Cortex of kidney (tissue), 1 donor: ENCODE measurements at places on chromosomes 7 and 10.

DNA sequence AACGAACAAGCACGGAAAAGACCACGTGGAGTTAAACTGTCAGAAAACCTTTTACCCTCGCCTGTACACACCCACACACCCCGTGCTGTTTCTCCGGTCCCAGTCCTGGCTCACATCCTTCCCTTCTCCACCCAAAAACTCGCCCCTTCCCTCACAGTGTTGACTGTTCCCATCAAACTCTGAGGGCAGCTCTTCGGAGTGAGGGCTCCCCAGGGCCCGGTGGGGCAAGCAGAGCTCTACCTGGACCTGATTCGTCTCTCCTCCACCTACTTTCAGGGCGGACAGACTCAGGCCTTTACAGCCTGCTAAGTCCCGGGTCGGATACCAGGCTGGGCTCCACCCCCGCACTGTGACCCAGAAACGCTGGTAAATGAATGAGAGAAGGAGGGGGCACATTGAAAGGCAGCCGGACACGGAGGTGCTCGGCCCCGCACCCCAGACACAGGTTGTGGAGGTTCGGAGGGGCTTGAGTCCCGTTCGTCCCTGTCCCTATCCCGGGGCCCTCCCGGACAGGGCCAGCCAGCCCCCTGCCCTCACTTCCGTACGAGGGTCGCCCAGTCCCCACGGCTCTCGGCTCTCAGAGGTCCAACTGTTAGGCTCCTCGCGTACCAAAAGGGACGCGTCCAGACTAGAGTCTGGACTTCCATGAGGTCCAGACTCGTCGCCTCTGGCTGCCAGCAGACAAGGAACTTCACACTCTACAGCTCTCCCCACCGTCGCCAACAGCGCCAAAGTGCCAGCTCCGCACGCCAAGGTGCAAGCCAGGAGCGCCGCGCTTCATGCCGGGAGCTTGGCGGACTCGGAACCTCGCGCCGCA is 31.7 kb upstream of the ASL start:
- no peak for DNase-seq

GRCh38 chr10:49119746-49120145 is 4.4 kb upstream of the VSTM4 start:
- no peak for DNase-seq

DNA sequence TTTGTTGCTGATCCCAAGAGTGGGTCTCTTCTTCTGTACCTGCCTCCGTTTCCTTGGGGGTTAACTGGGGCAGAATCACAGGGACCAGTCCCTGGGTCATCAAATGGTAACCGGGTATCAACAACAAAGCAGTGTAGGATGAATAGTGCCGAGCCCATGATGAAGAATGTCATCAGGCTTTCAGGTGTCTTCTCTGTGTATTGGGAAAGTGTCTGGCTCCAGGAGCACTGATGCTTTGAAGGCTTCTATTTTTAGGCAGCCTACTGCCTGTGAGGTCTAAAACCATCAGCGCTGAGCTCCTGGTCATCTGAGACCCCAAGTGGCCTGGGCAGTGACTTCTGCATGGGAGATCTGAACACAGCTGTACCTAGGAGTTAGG is 48.2 kb upstream of the SHH start:
- no peak for DNase-seq

GRCh38 chr7:5177060-5177459 is 13.0 kb upstream of the WIPI2 start:
- no peak for DNase-seq

- DNase-seq = no peak
Measured at GRCh38 chr7:104908636-104909035, 105.4 kb upstream of the KMT2E start.

DNA sequence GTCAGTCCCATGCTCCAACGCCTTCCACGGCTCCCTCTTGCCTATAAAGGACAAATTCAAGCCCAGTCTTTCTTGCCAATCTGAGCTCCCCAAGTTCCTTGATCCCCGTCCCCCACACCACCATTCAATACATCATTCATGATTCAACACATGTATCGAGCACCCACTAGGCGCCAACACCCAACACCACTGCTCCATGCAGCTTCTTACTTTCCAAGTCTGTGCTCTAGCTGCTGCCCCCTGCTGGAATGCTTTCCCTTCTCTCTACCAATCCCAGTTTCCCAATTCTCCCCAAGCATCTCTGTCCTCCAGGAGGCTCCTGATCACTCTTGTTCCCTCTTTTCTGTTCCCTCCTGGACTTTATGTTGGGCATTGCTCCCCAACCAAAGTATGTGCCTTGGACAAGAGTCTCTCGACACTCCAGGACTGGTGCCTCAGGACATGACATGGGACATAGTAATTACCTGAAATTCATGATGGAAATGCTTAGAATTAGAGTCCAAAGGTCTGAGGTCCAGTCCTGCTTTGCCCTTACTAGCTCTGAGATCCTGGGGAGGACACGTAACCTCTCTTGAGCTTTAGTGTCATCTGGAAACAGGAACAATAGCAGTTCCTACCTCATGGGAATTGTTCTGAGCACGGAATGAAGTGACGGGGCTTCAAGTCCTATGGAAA is 172.7 kb downstream of the NEURL1 start:
- DNase-seq = no peak

GRCh38 chr7:157712666-157713235 is 375.9 kb downstream of the DNAJB6 start:
- no peak for DNase-seq

DNA sequence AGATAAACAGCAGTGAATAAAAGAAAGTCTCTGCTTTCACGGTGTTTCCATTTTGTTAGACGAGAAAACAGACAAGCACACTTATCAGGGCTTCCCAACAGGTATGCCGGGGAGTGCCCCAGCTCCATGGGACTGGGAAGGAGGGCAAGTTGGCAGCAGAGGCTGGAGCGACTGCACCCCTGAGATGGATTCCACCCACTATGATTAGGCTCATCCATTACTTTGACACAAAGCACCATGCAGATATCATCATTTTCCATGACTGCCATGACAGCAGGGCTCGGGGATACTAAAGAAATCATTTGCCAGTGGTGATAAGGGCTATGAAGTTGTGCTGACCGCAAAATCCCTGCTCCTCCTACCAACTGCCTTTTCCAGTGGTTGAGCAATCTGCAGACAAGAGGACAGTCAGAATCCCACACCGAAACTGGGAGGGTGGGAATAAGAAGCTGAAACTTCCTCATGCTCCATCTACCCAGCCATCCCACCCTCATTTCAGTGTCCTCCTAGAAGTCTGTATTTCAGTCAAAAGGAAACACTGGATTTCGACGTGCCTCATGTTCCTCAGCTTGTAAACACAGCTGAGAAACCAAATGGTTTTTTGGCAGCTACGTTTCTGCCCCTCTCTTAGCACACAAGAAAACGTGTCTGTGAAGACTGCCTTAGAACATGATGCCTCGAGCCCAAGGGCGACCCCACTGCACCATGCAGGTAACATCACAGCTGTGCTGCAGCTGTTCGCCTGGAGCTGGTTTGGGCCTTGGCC is 15.5 kb downstream of the CREB3L2 start:
- no peak for DNase-seq

GRCh38 chr7:21338728-21339164 is 89.1 kb upstream of the SP4 start:
- no peak for DNase-seq

GRCh38 chr7:91567081-91568012 is 303.1 kb downstream of the FZD1 start:
- no peak for DNase-seq

DNA sequence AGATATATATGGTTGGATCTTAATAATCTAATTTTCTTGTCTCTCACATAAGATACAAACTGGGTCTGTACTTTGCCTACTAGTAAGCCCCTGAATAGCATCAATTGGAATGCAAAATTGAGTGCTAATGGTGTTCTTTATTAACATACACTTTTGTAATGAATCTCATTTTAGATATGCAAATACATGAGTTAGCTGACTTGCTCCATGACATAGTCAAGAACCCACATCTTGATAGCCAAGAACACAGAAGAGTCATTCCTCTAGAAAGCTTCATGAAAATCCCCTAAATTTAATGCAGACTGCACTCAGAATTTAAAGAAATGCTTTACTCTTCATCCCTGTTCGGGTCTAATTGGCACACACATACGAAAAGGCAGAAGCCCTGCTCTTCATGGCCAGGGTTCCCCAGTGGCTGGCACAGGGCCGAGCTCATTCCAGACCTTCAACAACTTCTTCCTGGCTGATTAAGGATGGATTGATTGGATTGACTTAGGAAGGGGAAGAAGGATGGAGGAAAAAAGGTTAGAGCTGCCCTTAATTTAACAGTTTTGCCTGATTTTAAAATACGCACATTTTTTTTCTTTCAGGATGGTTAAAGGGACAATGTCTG is 431.1 kb upstream of the KLF6 start:
- DNase-seq = no peak

DNA sequence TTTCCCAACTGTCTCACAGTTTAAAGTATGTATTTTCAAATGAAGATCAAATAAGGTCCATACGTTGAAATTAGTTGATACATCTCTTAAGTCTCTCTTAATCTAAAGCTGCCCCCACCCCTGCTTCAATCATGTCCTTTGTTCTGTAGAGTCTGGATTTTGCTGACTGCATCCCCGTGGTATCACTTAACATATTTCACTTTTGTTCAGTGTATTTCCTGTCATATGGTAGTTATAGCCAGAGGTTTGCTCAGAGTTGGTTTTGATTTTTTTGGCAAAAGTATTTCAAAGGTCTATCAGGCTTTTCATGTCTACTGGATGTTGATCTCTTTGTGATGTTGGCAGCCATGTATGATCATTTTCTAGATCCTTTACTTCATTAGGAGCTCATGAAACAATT is 54.4 kb upstream of the ARID5B start:
- DNase-seq = no peak

GRCh38 chr7:152754075-152754730 is 5.3 kb upstream of the ACTR3B start:
- no peak for DNase-seq

DNA sequence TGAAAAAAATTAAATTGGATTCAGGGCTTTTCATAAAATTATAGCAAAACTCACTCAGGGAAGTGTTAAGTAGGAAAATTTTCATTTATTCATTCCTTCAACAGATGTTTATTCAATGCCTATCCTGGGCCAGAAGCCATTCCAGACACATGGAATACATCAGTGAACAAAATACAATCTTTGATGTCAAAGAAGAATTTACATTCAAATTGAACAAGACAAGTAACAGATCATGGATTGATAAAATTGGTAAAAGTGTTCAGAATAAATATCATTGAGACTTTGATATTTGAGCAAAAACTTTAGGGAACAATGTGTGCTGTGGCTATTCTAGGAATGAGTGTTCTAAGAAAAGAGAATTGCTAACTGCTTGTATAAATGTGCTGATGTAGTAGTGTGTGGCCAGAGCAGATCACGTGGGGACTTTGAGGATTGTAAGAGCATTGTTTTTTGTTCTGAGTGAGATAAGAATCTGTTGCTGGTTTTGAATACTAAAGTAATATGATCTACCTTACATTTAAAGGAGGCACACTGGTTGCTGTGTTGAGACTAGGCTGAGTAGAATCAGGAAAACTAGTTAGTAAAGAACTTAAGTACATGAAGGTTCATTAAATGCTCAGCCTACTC is 957.2 kb downstream of the PCDH15 start:
- no peak for DNase-seq

GRCh38 chr10:95561864-95562177 is 650 bp upstream of the SORBS1 start:
- DNase-seq = no peak

- DNase-seq = no peak
Measured at GRCh38 chr10:130485236-130485957, 349.2 kb downstream of the GLRX3 start.

DNA sequence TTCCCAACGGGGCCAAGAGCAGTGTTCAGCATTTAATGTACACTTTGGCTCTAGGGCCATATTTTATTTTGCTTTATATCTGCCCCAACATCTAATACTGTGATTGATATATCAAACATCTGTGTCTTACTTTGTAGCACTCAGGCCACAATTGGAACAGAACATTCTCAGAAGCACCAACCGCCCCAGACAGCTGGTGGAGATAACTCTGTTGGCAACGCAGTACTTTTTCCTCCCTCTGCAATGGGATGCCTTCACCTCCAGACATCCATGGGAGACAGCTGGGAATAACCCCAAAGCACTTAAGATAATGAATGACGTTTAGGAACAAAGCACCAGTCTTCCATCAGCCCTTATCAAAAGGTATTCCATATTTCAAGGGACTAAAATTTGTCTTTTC is 57.4 kb downstream of the PIP4K2A start:
- DNase-seq = no peak

DNA sequence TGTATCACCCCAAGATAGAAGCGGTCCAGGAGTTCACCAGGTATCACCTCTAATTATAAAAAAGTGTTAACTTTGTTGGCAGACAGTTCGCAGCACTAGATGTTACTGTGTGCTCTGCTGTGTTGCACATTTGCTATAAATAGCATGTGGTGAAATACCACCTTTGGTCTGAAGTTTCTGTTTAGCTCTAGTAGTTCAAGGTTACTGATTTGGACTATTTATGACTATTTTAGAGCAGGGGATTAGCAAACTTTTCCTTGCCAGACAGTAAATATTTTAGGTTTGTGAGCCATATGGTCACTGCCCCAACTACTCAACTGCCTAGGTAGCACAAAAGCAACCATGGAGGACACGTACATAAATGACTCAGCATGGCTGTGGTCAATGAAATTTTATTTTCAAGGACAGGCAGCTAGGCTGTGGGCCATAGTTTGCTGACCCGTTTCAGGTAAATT is 16.5 kb downstream of the DENND10 start:
- no peak for DNase-seq

DNA sequence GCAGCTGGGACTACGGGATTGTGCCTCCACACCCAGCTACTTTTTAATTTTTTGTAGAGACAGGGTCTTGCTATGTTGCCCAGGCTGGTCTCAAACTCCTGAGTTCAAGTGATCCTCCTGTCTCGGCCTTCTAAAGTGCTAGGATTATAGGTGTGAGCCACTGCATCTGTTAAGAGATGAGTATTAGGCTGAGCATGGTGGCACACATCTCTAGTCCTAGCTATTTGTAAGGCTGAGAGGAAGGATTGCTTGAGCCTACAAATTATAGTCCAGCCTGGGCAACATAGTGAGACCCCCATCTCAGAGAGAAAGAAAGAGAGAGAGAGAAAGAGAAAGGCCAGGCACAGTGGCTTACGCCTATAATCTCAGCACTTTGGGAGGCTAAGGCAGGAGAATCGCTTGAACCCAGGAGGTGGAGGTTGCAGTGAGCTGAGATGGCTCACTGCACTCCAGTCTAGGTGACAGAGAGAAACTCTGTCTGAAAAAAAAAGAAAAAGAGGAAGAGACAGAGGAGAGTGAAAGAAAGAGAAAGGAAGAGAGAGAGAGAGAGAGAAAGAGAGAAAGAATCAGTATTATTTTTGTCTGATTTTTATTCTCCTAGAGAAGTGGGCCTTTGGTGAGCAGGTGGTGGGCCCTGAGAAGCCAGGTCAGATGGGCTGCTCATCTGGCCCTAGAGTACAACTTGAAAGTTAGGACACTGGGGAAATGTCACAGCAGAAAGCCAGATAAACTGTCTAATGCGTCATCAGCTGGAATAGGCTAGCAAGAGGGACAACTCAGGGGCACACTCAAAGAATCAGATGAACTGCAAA is 58.2 kb upstream of the ZRANB1 start:
- DNase-seq = no peak

GRCh38 chr10:78200686-78201085 is 167.0 kb downstream of the RPS24 start:
- no peak for DNase-seq
